Lung (tissue), 17 donors: ENCODE measurements at places on chromosomes 5 and 9. TPM values are rescaled to one million over a fixed set of nuclear protein-coding genes. Genes with fewer than 3 reads are reported as not detected.

GRCh38 chr9:125989524-125990180 is 242.5 kb downstream of the PBX3 start:
- no peak for DNase-seq

DNA sequence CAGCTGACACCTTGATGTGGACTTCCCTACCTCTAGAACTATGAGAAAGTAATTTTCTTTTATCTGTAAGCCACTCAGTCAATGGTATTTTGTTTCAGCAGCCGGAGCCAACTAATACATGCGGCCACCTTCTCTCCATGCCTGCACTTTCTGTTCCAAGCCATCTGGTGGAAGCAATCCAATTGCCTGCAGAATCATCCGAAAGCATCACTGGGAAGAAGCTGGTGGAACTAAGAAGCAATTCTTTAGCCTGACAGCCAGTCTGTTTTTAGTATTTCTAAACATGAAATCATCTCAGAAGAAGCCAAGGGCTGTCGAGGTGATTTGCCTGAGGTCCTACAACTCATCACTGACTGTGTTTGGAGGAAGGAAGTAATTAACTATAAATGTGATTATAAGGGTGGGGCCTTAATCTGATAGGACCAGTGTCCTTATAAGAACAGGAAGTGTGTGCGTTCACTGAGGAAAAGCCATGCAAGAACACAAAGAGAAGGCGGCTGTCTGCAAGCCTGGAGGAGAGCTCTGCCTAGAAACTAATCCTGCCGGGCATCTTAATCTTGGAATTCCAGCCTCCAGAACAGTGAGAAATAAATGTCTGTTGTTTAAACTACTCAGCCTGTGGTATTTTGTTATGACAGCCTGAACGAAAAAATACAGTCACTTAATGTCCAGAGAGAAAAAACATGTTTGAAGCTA is 49.1 kb downstream of the NXNL2 start:
- DNase-seq, result peak; percentile 44

DNA sequence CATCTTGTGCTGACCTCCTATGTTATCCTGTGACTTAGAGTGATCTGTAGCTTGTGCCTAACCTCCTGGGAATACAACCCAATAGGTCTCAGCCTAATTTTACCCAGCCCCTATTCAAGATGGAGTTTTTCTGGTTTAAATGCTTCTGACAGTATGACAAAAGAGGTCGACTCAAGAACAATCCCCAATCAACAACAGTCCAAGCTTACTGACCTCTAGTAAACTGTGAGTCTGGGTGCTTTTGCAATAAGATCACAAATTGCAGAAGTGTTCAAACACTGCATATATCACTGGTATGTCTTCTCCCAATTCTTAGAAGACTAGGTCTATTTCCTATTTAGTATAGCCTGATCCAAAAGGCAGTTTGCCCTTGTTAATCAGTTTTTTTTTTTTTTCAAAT is 323.5 kb upstream of the PTGER4 start:
- DNase-seq, result no peak

DNA sequence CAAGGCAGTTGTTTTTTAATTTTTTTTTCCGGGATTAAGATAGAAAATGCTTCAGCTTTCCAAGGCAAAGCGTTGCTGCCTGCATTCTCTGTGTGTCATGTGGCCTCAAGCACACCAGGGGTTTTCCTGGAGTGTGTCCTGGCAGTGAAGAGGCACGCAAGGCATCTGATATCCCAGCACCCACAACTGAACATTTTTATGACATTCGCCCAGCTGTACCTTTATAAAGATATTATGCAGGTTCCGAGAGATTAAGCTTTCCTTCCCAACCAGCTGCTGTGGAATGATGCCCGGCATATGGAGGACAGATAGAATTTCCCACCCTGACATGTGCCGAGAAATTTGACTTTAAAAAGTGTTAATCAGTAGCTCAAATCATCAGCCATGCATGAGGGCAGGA is 205.6 kb downstream of the GADD45G start:
- DNase-seq, result no peak

GRCh38 chr5:88214655-88215054 is 54.0 kb downstream of the TMEM161B start:
- DNase-seq, result no peak

DNA sequence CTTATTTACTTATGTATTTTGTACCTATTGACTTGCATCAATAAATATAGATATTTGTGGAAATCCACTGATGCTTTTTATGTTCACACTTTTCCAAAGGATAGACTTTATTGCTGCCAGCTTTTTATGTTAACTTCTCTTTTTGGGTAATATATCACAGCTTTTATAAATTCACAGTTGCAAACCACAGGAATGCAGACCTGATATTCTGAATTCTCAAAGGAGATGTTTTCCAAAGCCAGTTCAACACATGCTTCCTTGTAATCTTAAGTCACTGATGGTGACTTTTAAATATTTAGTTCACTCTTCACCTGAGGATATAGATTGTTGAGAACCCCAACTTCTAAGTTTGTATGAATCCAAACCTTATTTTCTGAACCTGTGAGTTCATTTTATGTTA is 223.4 kb upstream of the PRR16 start:
- no peak for DNase-seq

Gene MOCS2
- polyA plus RNA-seq, result 71.0 TPM
